Peyer's patch (tissue), 4 donors: ENCODE measurements at places on chromosomes 16 and 17. TPM values are rescaled to one million over a fixed set of nuclear protein-coding genes. Genes with fewer than 3 reads are reported as not detected.

The SLC6A2 gene
- not detected for total RNA-seq

GRCh38 chr17:81455387-81455786, 57.2 kb downstream of the ACTG1 start:
- DNase-seq, result no peak

DNA sequence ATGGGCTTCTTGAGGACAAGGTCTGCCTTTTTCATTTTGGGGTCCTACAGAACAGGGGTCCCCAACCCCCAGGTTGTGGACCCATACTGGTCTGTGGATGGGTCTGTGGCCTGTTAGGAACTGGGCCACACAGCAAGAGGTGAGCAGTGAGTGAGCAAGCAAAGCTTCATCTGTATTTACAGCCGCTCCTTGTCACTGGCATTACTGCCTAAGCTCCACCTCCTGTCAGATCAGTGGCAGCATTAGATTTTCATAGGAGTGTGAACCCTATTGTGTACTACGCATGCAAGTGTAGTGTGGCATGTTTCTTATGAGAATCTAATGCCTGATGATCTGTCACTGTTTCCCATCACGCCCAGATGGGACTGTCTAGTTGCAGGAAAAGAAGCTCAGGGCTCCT, 33.9 kb downstream of the ERN1 start:
- no peak for DNase-seq

DNA sequence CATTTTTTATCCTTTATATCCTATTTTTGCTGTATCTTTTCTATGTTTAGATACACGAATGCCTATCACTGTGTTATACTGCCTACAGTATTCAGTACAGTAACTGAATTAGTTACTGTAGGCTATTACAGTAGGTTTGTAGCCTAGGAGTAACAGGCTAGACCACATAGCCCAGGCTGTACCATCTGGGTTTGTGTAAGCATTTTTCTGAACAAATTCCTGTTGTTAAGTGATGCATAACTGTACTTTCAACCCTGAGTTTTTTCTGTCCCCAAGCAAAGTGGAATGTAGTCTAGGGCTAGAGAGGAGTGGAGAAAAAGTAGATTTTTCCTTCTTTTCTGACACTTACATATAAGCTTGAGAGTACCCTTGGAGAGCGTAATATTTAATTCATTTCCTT, 282.1 kb downstream of the HS3ST3B1 start:
- no peak for DNase-seq

- no peak for DNase-seq
These were observed 53.1 kb downstream of the FOXL1 start for GRCh38 chr16:86631444-86631843.

DNA sequence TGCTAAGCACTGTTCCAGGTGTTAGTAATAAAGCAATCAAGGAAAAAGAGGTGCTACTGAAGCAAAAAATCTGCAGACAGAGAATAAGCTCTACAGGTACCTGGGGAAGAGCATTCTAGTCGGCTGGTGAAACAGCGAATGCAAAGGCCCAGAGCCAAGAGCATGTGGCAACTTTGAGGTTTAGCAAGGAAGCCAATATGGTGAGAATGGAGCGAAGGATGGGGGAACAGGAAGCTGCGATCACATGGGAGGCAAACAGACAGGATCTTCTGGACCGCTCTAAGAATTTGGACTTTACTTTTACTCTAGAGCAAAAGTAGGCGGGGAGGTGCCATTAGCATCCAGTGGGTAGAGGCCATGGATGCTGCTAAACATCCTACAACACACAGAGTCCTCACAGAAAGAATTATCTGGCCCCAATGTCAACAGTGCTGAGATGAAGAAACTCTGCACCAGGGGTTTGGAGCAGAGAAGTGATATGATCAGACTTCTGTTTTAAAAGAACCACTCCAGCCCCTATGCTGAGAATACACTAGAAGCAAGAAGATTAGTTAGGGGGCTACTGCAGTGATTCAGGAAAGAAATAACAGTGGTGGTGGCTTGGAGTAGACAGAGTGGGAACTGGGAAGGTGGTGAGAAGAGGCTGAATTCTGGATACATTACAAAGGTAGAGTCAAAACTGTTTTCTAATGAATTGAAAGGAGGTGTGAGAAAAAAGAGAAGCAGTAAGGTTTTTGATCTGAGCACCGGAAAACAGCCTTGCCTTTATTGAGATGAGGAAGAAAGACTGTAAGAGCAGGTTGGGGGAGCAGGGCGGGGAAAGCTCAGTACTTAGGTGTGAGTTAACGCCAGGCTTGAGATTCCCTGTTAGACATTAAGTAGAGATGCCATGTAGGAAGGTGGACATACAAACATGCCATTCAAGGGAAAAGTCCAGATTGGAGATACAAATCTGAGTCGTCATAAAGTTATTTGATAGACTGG, 11.0 kb downstream of the EFTUD2 start:
- no peak for DNase-seq
